ENCODE measurements at places on chromosomes 3 and 15.

DNA sequence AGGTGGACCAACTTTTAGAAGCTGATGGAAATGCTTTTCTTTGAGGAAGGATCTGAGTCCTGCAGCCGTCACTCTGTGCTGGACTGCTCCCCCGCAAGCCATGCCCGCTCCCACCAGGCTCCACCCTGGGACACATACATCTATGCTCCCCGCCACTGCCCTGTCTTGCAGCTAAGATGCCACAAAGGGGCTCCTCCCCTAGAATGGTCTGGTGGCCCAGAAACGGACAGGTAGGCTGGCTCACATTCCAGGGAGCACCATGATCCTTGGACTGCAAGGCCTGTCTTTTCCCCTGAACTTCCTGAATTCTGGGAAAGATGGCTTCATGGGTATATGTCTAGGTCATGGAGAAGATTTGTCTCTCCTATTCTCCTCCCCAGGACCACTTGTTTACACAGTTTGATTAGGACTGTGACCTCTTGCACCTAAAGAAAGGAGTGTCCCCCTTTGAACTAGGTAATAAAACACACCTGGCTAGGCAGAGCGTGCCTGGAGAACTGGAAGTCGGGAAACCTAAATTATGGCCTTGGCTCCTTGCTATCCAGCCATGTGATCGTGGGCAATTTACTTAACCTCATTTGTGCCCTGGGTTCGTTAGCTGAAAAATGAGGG is 220.9 kb upstream of the BHLHE40 start:
- no peak for DNase-seq

- DNase-seq, result no peak
These were observed 257.0 kb downstream of the SV2B start for GRCh38 chr15:91357011-91357410.

DNA sequence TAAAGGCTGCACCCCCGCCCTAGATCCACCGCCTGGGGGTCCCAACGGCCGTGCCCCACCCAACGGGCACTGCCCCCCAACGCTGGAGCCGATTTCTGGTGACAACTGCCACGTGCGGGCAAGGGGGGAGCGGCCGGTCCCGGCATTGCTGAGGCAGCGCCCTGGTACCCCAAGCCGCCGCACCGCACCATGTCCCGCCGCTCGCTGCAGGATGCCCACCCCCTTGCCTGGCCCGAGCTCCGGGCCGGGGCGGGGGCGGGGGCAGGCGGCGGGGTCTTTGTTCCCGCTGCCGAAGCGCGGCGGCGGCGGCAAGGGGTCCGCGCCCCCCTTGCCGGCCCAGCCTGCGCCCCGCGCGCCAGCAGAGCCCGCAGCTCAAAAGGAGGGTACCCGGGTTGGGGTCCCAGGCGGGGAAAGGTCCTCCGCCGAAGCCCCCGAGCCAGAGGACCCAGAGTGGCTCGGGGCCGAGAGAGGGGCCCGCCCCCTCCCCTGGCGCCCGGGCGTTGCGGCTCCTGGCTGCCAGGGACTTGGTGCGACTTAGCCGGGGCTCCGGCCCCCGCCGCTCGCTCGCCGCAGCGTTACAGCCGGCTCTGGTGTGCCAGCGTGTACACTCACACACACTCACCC is 678 bp downstream of the SEMA7A start:
- no peak for DNase-seq

GRCh38 chr3:69433121-69433968 is 47.5 kb upstream of the FRMD4B start:
- DNase-seq, result no peak

DNA sequence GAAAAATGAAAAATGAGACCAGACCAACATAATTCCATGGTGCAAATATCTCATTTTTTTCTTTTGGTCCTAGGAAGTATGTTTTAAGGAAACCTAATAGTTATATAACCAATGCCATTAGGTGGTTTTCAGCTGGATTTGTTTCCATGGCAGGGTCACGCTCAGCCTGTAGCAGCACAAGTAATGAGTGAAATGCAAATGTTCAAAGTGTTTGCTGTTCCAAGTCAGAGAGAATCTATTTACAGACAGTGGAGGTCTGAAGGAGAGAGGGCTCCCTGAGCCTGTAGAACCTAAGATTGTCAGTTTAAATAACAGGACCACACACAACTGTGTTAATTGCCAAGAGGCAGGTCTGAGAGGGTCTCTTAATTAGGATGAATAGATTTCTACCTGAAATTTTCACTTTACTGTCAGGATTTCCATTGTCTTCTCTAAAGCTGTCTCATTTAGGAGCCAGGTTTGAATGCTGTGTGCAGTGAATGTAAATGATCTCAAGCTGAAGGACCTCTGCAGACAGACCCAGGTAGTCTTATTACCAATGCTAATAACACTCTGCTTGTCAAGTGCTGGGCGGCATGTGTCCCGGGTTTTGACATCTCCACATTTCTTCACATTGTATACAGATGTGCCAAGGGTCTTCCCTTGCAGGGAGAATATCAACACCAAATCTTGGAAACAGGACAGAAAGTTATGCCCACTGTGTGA is 317.3 kb upstream of the NECTIN3 start:
- DNase-seq, result no peak

DNA sequence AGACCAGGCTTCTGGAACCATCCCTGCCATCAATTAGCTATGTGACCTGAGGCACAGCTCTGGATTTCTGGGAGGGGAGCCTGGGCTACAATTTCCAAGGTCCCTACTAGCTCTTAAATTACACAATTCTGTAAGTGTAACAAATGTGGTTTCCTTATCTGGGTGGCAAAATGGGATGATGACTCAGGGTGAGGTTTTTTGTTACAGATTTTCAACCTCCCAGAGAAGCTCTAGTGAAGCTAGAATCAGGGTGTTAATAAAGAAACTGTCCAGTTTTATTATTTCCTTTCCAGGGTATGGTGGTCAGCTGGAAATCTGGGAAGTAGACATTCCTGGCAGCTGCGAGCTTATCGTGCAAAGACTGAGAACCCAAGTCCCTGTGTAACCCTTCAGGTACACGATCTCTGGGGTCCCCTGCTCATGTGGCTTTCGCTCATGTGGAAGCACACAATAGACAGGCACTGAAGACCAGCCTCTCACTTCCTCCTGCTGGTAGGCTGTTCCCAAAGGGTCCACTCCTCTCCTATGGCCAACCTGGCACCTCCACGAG is 7.3 kb downstream of the RAB27A start:
- DNase-seq, result no peak

GRCh38 chr15:47987908-47988532 is 132.8 kb upstream of the SLC24A5 start:
- peak; percentile 14 for DNase-seq

DNA sequence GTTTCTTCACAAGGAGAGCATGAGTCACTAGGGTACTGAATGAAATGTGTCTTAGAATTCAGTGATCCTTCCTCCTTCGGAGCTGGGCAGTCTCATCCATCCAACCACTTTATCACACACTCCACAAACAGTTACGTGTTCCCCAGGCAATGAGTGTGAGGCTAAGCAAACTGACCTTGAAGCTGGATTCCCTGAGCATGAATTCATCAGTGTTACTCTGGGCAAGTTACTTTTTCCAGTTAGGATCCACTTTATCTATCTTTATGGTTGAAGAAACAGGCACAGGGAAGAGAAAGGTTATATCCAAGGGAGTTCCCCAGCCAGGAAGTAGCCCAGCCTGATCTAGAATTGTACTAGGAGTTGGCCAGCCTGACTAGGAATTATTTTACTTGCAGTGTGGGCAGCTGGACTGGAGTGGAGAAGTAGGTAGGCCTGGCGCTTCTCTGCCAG is 17.1 kb upstream of the GCNT3 start:
- no peak for DNase-seq

GRCh38 chr3:186425788-186426730 is 64.0 kb upstream of the DGKG start:
- no peak for DNase-seq
